ENCODE measurements at places on chromosomes 4 and X.

DNA sequence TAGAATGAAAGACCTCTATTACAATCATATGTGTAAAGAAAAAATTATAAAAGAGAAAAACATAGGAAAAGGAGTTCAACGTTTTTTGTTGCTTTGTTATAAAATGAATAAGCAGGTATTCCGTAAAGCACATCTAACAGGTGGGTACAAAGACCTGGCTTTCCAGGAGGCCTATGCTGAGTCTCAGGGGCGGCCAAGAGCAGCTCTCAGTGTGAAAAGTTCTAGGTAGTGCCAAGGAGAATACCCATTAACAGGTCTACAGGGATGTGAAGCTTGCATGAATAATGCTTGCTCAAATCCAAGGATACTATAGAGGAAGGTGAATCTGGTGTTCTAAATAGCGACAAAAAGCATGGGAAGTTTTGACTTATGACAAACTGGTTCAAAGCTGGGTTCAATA, 944.4 kb downstream of the PDHA2 start:
- DNase-seq, result no peak

- DNase-seq, result no peak
Observed at GRCh38 chrX:88202149-88202548, 544.9 kb upstream of the CPXCR1 start.

DNA sequence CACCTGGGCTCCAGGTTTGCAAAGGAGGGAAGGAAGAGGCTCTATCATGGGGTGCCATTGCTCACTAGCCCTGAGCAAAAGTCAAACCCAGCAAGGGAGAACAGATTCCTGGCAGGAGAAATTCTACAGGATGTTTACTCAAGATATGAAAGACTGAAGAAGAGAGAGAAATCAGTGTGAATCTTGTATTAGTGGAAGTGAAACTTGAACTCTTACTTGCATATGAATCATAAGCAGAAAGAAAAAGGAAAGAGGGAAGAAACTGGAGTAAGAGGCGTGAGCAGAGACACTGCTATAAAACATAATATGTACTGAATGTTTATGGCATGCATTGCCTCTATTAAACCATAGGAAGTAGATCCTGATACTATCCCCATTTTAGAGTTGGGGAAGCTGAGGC, 60.9 kb downstream of the C4orf46 start:
- DNase-seq, result no peak

GRCh38 chr4:106650701-106651100, 282.1 kb upstream of the GIMD1 start:
- DNase-seq, result no peak

- peak; percentile 68 for DNase-seq
Observed at GRCh38 chr4:39698424-39699009, 581 bp downstream of the UBE2K start.

DNA sequence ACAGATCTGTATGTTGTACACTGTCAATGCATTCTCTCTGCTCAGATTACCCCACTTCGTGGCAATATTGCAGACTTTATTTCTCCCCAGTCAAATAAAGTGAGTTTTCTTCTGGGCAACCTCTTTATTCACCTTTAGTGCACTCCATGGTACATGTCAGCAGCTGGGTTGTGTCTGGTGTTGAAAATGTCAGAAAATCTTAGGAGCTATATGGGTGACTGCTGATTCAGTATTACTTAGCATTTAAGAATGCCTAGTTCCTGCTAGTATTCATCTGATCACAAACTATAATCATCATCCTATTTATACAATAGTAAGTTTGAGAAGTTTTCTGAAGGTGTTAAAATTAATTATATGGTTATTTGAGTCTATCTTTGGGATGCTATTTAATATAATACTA, 112.5 kb downstream of the CFAP299 start:
- DNase-seq, result no peak

DNA sequence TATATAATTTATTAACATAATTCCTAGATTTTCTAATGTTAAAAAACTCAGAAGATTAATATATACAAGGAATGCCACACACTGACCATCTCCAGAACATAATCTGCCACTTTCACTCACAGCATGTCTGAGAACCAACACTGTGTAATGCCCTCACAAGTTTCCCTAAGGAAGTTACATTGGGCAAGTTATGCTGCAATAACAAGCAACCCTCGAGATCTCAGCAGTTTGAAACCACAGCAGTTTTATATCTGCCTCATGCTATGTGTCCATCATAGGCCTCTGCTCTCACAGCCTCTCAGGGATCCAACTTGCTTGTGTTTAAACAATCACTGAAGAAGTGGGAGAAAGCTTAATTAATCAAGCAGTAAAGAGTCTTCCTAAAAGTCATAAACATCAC, 250.0 kb upstream of the SLC7A11 start:
- DNase-seq, result no peak

DNA sequence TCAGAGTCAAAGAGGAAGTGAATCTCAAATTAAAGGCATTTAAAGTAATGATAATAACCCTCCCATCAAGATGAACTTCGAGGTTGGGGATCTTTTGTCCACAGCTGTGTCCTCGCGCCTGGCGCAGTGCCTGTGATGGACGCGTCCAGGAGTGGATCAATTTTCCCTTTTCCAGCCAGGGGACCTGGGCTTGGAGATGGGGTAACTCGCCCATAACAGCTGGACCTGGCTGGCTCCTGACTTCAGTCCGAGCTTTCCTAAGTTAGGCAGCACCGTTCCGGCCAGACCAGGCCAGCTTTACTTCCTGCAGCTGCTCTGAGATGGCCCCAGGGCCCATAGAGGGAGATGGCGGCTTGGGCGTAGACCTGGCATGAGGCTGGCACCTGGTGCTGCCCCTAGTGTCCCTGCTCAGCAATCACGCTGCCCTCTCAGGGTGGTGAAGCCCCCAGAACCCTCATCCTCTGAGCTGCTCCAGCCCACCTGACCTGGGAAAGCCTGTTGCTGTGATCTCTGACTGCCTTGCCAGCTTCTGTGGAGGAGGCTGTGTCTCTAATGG, 23.9 kb downstream of the ADRA2C start:
- no peak for DNase-seq

DNA sequence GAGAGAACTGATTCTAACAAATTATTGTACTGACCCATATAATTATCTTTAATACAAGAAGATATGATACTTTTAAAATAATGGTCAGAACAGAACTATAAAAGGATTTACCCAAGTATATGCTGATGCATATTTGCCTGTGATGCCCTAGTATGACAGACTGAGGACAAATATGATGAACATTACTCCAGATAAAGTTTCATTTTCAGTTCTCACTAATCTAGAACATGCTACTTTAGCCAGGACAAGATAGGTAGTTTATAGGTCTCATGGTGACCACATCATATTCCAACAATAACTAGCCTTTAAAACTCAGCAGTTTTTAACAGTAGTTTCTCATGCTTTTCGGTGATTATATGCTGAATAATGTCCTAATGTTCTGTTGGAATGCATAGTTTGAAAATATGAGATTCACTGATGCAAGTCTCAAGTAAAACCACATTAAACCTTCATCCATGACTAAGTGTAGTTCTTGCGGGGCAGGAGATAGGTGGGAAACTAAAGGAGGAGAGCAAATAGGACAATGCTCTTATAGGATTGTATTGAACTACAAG, 295.2 kb upstream of the AGA start:
- DNase-seq, result no peak

Data from NCI-H1092 treated with DMSO at 0.1 percent for 48 hours (cell line).